ENCODE measurements at places on chromosomes 1 and 21. TPM values are rescaled to one million over a fixed set of nuclear protein-coding genes. Genes with fewer than 3 reads are reported as not detected.

GRCh38 chr1:160066829-160067745 lies 2.9 kb downstream of the KCNJ10 start:
- no peak for DNase-seq

GRCh38 chr1:15104768-15105167 lies 48.8 kb upstream of the TMEM51 start:
- DNase-seq: no peak

DNA sequence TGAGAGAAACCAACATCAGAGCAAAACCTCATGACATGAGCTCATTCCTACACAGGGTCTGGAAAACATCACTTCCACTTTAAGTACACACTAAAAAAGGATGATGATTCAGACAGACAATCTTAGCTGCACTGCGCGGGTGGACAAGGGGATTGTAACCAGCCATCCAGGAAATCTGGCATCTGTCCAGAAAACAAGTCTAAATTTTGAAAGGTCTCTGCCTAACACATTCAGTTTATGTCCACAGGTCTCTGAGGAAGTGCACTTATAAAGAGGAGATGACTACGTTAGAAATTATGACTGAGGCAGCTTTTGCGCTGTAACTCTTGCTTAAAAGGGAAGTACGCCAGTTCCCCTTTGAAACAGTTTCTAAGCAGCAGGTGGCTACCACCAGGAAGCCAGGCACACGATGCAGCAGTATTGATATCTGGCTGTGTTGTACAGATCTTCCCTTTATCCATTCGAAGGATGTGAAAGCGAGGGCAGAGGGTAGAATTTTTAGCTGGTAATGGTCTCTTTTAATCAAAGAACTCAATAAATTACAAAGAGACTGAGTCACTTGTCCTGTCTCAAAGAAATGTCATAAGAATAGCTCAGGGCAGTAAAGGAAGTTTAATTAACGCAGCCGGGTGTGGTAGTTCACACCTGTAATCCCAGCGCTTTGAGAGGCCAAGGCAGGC lies 128.0 kb downstream of the SETD4 start:
- peak; percentile 35 for DNase-seq

DNA sequence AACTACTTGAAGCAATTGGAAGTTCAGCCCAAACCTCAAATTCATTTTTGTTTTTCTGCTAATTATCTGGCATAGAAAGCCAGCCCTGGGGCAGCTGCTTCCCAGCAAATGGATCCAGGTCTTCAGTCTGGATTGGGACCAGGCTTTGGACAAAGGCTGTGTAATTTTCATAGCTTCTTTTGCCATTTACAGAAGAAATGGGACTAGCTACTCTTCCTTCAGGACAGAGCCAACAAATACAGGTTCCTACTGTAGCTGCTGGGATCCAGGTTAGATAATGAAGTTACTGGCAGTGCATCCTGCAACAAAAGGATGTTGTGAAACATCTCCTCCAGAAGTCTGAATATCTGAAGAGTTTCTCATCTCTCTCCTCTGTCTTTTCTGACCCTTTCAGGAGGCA lies 171.5 kb upstream of the CAMK1G start:
- no peak for DNase-seq

GRCh38 chr1:212089560-212090163 lies 54.1 kb downstream of the DTL start:
- no peak for DNase-seq

- DNase-seq: no peak
Observed at GRCh38 chr1:118049981-118050380, 120.4 kb downstream of the WDR3 start.

- DNase-seq: no peak
Observed at GRCh38 chr1:65939191-65939590, 146.5 kb downstream of the PDE4B start.

DNA sequence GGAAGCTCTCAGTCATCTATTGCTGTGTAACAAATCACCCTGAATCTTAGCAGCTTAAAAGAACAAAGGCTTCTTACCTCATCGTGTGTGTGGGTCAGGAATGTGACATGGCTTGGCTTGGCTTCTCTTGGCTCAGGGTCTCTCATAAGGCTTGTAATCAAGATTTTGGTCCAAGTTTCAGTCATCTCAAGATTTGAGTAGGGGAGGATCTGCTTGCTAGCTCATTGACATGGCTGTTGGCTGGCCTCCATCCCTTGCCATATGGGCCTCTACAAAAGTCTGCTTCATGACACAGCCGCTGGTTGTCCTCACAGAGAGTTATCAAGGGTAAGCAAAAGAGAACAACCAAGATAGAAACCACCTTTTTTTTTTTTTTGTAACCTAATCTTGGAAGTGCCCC lies 207.7 kb downstream of the PTPRC start:
- DNase-seq: no peak

- DNase-seq: no peak
Observed at GRCh38 chr1:21645550-21645949, 23.6 kb downstream of the RAP1GAP start.

GRCh38 chr1:198687429-198687828 lies 48.6 kb downstream of the PTPRC start:
- DNase-seq: no peak

GRCh38 chr1:235767795-235768194 lies 98.9 kb downstream of the LYST start:
- no peak for DNase-seq

DNA sequence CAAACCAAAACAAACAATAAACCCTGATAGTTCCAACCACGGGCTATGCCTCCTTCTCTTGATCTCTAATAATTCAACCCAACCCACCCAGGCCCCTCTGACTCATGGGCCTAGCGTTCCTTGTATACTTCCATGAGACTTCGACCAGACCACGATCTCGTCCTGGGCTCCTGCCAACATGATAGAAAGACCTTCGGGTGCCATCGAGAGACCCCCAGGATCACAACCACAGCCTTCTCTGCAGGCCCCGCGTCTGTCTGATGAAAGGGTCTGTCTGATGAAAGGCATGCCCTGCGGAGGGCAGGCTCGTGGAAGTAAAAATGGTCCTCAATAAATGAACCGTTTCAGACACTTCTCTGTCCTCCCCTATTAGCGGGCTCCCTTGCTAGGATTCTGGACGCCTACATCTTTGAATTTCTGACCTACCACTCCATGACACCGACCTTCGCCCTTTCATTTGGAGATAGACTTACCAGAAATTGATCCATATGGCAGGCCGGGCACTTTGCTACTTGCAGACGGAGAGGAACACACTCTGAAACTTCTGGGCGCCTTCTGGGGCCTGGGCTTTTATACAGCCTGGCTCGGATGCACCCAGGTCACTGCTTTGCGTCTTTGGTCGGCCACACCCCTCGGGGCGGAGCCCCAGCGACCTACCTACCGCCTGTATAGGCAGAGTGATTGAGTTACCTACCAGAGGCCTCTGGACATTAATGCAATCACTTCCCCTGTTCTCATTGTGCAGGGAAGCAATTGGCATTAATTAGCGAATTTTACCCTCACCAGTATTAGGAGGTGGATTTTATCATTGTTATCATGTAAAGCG lies 5.3 kb upstream of the KLF18 start:
- DNase-seq: no peak

- peak; percentile 99 for DNase-seq
Observed at GRCh38 chr1:185646202-185646683, 87.9 kb upstream of the HMCN1 start.

- no peak for DNase-seq
Observed at GRCh38 chr1:17513131-17513530, 26.4 kb upstream of the ARHGEF10L start.

DNA sequence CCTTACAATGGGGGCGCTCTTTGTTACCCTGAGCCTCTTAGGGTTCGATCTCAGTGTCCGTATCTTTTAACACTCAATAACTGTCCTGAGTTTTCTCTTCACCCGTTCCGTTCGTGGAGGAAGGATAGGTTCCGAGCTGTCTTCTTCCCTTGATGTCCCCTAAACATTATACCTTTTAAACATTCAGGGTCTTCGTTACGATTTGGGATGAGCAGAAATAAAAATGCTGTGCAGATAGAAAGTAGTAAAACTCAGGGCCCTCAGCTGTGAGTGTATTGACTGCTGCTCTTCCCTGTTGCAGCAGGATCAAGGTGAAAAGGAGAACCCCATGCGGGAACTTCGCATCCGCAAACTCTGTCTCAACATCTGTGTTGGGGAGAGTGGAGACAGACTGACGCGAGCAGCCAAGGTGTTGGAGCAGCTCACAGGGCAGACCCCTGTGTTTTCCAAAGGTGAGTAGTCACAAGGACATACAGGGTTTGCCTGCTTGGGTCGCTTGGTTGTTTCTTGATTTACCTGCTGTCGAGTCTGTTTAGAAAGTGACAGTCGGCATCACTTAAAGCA lies 784 bp downstream of the RPL11 start:
- DNase-seq: no peak

- no peak for DNase-seq
Observed at GRCh38 chr1:157819896-157820295, at the start of gene FCRL1. Gene FCRL1 (minus strand): TSS chr1:157820120. CDS start chr1:157820037, 83 bp downstream.

DNA sequence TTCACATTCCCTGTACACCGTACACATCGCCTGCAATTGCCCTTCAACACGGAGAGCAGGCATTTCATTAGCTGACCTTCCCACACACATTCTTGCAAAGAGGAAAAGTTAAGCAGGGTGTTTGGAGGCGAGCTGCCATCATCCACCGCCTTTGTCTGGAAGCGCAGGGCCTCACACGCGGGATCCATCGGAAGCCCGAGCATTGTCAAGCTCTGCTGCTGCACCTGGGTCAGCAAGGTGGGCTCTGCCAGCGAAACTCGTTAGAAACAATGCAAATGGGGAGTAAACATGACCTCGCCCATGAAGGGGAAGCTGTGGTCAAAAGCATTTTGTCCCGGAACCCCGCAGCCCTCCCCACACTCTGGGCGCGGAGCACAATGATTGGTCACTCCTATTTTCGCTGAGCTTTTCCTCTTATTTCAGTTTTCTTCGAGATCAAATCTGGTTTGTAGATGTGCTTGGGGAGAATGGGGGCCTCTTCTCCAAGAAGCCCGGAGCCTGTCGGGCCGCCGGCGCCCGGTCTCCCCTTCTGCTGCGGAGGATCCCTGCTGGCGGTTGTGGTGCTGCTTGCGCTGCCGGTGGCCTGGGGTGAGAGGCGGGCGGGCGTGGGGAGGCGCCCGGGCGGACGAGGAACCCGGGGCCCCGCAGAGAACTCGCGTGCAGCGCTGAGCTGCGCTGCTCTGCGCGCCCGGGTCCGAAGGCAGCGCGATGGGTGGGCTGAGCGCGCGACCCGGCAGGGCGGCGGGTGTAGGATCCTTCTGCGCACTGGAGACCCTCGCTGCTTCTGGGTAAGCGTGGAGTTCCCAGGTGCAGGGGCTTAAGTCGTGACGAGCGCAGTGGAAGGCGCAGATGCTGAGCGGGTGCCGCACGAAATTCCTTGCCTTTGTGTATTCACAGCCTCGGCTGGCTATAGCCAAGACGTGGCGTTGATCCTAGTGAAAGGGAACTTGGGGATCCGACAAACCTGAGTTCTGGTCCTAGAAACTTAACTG lies at the start of gene CR1:
CR1 (plus strand) TSS at position 357 of the 992 bp plus-strand sequence; CDS start at position 468, 111 bp downstream.
- no peak for DNase-seq

GRCh38 chr1:155320661-155321617 lies at the start of gene RUSC1:
Gene RUSC1 (plus strand): TSS chr1:155320894. CDS start chr1:155321774, 880 bp downstream.
- DNase-seq: no peak

DNA sequence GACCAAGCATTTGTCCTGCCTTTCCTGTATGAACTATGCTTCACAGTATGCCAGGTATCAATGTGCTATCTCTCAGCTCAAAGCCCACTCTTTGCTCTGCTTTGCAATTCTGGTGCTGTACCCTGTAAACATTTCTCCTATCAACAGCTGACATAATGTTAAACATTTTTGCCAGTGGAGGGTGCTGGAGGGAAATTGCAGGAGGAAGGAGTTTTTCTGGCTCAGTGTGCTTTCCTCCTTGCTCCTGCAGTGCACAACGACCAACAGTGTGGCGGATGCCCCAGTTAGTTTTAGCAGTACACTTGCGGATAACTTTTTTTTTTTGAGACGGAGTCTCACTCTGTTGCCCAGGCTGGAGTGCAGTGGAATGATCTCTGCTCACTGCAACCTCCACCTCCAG lies 67.1 kb upstream of the PTGFRN start:
- DNase-seq: peak; percentile 5

- DNase-seq: no peak
Observed at GRCh38 chr1:33758698-33759097, 105.2 kb upstream of the HMGB4 start.

DNA sequence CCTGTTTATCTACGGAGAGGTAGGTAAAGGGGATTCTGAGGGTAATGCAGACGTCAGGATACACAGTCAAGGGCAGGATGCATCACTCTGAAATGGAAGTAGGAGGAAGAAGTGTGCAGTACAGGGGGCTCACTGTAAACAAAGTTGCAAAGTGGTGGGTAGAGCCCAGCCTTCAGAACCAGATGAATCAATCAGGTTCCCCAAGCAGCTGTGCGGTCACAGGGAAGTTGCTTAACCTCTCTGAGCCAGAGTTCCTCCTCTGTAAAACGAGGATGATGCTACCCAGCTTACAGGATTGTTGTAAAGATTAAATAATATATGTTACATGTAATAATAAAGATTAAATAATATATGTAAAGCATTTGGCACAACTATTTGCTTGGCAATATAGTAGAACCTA lies 13.5 kb upstream of the MYOM3 start:
- DNase-seq: no peak

DNA sequence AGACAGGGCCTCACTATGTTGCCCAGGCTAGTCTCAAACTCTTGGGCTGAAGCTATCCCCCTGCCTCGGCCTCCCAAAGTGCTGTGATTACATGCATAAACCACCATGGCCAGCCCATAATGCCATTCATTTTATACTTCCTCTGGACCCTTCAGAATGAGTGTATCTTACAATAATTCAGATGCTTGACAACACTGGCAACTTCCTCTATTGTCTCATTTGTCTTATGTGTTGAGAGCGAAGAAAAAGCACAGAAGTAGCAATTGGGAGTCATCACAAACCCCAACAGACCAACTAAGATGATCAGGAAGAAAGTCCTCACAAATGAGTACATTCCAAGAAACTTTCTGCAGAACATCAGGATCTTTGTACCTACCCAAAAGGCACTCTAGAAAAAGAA lies 191.9 kb downstream of the RERE start:
- DNase-seq: no peak

Gene GBP6
- 0.18 TPM for total RNA-seq

Gene NTMT2
- total RNA-seq: not detected

Gene MNDA
- not detected for total RNA-seq

Gene NBPF4
- total RNA-seq: not detected

Gene KRTAP19-3
- total RNA-seq: not detected

Gene OR6N1
- total RNA-seq: not detected

Gene C1orf141
- not detected for total RNA-seq

Data from SK-MEL-5 (cell line).